ENCODE measurements at places on chromosomes 7 and 10.

DNA sequence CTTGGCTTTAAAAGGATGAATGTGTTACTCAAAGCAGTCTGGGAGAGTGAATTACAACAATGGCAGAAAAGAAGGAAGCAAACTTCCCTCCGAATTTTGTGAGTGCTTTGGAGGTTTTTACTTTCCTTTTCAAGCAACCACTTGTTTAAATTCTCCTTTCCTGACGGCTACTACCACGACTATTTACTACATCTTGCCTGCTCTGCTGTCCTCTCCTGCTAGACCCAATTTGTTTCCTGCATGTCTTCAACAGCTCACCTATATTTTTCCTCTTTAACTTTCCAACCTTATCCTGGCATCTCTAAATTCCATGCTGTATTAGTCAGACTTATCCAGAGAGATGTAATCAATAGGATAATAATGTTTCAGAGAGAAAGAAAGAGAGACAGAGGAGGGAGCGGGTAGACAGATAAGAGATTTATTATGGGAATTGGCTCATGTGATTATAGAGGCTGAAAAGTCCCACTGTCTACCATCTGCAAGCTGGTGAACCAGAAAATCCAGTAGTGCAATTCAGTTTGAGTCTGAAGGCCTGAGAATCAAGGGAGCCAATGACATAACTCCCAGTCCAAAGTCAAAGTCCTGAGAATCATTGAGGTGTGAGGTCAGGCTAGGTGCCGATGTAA lies 42.8 kb upstream of the SLC13A1 start:
- no peak for DNase-seq

- DNase-seq, result peak; percentile 5
Observed at GRCh38 chr10:12720217-12720981, 281.1 kb downstream of the CCDC3 start.

- no peak for DNase-seq
Observed at GRCh38 chr7:66105263-66105748, 9.3 kb upstream of the CRCP start.

- no peak for DNase-seq
Observed at GRCh38 chr10:43778571-43778970, 129.9 kb upstream of the ZNF32 start.

DNA sequence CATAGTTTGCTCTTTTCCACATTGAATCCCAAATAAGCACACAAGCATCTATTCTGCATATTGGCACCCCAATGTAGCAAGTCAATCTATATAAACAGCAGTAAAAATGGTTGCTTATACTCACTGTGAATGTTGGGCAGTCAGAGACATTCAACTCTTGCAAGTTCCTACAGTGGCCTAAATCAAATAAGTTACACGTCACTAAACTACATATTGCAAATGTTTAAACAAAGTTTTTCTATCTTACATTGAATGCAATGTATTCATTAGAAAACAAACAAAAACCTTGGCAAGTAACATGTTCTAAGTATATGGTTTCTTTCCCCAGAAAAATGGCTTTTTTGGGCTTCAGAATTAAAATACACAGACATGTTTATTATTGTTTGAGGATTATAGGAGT lies 19.0 kb downstream of the LRRC17 start:
- no peak for DNase-seq

DNA sequence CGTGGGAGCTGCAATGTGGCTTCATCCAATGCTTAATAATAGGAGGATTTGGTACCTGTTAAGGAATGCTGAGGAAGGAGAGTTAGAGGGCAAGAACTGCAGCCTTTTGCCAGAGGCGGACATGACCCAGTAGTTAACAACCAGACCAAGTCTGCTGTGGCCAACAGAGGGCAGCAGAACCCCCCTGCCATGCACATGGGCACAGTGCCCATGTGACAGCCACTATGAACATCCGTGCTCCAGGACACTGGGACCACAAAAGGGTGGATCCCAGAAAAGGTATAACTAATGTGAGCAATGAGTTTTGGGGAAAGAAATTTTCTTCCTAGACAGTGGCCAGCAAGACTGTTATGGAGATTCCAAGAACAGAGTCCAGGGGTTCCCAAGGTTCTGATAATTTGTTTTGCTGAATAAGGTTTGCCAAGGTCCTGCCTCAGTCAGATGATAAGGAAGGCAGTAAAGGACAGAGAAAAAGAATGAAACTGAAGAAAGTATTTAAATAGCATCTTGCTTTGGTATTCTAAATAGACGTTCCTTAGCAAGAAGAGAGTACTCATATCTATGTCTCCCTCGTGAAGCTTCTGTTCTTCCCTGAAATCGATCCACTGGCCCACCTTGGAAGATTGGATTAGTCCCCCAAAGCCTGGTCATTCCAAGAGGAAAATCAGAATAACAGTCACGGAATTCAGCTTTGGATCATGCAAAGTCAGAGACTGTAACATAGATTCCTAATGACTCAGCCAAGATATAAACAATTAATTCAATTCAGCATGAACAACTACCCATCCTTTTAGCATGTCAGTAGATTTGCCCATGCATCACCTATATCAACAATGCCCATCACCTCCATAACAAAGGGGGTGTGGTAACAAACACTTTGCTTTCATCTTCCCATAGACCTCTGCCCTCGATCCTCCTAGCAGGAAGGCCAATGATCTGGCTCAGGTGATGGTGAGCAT lies 56.0 kb downstream of the LGI1 start:
- no peak for DNase-seq

GRCh38 chr7:40720416-40720815 lies 585.6 kb downstream of the SUGCT start:
- DNase-seq, result no peak
